Stimulated activated CD4-positive, alpha-beta T cell treated with anti-CD3 and anti-CD28 coated beads, Interleukin-4, amount 100 ng/mL, for 24 hours (primary cell): ENCODE measurements at places on chromosomes 3 and 15.

- DNase-seq: no peak
These were observed 228.5 kb downstream of the ZBBX start for GRCh38 chr3:167151636-167152035.

DNA sequence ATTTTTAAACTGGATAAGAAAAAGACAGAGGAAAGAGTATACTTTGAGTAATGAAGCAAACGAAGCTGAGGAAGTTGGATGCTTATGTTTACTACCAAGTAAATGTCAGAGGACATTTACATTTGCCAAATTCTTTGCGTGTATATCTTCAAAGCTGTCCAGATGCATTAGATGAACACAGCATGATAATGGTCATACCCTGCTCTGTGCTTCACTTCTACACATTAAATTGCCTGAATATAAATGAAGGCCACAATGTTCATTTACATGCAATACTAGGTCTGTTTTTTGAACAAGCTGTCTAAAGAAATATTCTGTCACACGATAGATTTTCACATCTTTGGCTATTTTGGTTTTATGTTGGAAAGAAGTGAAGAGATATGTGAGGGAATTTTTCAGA lies 405.8 kb upstream of the ADAMTS9 start:
- DNase-seq: no peak

DNA sequence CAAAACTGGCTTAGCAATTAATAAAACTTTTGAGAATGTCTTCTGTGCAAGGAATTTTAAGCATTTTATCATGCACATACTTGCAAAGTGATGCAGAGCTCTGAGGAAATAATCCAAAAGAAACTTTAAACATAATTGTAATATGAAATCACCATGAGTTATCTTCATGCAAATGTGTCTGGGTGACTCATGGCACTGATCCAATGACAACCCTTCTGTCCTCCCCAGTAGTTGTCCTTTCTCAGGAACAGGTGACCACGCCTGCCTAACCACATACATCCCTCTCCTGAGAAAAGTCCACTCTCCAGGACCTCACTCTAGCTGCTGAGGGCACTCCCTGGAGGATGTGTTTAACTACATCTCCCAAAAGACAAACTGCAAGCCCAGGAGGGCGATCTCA lies 530.6 kb upstream of the IL12A start:
- no peak for DNase-seq

- no peak for DNase-seq
These were observed 9.0 kb upstream of the C3orf33 start for GRCh38 chr3:155815030-155815545.

DNA sequence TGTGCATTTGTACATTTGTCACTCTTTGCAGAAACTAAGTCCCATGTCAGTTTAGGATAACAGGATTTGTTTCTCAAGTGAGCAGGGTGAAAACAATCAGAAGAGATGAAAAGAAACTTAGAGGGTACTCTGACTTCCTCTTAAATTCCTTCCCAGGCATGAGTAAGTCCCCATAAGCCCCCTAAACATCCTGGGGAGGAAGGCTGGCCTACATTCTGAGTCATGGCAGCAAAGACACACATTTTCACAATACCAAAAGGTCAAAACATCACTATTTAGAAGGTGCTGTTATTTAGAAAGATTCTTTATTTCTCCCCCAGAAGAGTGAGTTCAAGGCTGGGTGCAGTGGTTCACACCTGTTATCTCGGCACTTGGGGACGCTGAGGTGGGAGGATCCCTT lies 7.6 kb upstream of the FOXP1 start:
- no peak for DNase-seq

- DNase-seq: no peak
These were observed 41.6 kb downstream of the WNT5A start for GRCh38 chr3:55445551-55445950.

GRCh38 chr15:29623116-29623639 lies 199.1 kb downstream of the TJP1 start:
- no peak for DNase-seq

DNA sequence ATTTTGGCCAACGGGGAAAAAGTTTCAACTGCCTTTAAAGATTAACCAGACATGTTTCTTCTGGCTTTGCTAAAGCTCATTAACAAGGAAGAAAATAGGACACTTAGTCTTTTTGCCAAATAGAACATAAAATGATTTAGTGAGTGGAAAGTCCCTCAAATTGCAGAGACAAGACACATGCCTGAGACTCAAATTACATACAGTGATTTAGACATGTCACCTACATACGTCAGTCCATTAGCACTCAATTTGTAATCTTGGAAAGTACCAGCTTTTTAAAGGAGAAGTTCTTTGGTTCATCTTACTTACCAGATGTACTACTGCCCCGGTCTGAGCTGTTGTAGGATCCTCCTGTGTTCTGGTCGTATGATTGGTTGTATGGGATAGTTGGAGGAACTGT lies 1134.2 kb downstream of the ROBO1 start:
- DNase-seq: no peak

DNA sequence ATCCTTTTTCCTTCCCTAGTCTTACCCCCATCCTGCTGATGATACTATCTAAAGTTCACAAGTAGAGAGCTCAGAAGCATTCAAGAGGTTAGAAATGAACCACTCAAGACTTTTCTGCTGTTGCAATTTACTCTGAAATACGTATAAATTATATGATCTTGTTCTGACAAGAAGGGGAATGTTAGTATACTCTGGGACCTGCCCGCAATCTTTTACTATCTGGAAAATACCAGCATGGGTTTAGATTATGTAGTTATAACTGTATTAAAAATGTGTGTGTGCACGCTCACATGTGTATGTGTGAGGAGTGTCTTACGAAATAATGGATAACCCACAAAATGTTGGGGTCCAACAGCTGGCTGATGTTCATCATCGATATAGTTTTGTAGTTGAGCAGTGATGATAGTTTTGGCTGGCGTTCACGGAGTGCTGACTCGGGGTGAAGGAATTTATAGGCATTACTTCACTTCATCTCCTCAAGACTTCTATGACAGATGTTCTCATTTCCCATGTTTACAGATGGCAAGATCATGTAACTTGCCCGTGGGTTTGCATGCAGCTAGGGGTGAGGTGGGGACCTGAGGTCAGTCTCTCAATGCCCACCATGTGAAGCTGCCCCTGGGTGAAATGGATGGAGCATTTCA lies 297.5 kb upstream of the LYSMD4 start:
- no peak for DNase-seq

DNA sequence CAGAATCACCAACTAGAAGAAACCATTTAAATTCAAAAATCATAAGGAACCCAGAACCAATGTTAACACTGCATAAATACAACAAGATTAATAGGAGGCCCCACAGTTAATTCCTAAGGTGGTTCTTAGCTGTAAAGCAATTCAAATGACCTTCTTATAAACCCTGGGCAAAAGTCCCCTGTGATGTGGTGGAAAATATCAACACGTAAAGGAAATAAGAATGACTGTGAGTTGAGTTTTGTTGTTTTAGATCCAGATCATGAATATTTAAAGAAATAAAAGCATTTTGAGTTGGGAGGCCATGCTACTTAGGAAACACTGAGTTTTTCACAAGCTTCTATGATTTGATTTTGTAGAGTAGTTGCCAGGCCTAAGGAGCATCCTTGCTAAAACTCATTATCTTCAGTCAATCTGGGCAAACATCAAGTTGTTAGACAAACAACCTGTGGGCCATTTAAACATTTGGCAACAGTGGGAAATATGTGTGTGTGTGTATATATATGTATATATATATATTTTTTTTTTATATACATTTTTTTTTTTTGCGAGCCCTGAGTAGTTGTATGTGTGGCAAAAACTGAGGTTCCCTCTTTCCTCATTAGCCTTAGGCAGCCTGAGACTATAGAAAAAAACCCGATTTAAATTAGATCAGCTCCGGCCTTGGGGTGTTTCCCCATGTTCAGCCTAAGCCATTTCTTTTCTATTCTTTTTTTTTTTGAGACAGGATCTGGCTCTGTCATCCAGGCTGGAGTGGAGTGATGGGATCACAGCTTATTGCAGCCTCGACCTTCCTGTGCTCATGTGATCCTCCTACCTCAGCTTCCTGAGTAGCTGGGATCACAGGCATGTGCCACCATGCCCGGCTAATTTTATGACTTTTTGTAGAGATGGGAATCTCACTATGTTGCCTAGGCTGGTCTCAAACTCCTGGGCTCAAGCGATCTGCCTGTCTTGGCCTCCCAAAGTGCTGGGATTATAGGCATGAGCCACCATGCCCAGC lies 8.0 kb upstream of the PXK start:
- DNase-seq: peak; percentile 23

DNA sequence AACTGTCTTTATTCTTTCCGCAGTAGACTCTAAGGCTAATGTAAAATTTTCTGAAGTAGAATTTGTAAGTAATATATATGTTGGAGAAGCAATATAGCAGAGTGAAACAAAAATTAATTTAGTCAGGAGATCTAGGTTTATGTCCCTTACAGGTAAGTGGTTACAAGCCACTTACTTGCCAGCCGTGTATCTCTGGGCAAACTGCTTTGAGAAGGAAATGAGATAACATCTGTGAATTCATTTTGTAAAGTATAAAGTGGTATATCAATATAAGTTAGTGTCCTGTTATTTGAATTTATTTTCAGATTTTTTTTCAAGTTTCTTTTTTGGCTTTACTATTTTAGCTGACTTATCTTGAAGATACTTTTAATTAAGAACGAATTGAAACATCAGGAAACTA lies 5.5 kb downstream of the DAZL start:
- DNase-seq: no peak
